ENCODE measurements at places on chromosomes 1 and 21. TPM values are rescaled to one million over a fixed set of nuclear protein-coding genes. Genes with fewer than 3 reads are reported as not detected.

DNA sequence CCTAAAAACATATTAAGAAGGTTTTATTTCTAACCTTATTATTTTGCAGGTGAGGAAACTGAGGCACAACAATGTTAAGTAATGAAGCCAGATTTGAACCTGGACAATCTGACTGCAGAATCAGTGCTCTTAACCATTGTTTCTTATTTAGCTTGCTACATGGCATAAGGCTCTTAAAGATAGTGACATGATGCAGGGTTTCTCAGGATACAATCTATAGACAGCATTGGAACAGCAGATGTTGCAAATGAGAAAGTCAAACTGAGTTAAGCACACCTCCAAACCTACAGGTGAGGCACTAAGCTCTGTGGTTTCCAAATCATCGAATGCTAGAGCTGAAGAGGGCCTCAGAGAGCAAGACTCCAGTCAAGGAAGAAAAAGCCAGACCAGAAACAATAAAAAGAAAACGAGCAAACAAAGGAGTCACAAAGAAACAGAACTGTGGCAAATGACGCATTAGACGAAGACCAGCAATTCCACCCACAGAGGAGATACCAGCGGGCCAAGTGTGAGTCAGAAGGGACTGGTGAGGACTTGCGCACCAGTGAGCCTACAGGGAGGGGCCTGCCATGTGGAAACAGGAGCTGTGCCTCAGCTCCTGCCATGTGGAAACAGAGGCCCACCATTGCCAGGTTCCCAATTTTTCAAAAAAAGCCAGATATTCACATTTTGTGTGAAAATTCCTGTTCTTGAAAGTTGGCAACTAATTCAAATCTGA, 14.4 kb downstream of the CD58 start:
- DNase-seq: peak; percentile 86

GRCh38 chr21:26227130-26227529, 56.6 kb upstream of the APP start:
- no peak for DNase-seq

DNA sequence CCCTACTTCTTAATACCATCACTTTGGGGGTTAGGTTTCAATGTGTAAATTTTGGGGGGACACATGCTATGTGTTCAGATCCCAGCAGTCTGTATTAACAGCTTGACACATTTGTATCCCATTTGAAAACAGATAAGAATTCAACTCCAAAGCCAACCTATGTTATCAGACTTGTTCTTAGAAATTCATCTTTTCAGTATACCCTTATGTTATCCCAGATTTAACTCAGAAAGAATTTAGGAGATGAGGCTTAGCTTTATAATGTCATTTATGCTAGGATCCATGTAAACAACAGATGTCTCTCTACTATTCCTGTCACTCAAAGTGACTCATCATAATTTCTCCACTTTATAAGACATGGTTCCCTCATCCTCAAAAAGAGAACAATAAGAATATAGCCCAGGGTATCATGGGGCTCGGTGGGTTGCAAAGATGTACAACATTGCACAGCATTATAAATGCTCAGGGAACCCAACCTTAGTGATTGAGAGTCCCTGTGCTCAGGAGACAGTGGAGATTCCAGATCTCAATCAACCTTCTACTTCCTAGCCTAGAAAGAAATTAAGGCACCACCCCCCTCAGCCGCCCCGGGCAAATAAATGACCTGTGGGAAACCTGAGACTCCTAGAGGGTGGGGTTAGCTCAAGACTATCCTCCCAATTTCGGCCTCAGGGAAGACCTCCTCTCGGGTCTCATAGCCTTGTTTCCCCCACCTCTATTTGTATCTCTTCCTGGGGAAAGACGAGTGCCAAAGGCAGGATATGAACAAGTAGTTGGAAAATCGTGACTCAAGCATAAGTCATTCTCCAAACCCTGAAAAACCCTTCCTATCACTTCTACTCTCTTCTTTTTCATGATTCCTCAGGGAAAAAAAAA, 265.1 kb upstream of the CAMK1G start:
- DNase-seq: no peak

DNA sequence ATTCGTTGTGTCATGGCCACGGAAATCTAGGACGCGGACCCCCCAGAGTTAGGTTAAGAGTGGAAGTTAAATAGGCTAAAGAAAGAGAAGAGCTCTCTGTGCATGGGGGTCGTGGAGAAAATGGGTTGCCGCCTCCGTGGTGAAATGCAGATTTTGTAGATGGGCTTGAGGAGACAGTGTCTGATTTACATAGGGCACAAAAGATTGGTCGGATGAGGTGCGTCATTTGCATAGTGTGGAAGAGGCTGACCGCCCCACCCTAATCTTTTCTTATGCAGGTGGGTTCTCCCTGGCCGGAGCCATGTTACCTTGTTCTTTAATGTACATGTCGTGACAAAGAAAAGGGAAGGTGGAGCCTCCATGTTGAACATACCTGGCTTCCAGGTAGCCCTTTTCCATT, 14.3 kb upstream of the SLC5A9 start:
- DNase-seq: no peak

RCSD1 gene
- 0.64 TPM for total RNA-seq

SMCP gene
- total RNA-seq: not detected
